ENCODE measurements at places on chromosomes 7 and 10.
A peak's percentile ranks its signal among the peaks of the same experiment; 100 is the strongest.

DNA sequence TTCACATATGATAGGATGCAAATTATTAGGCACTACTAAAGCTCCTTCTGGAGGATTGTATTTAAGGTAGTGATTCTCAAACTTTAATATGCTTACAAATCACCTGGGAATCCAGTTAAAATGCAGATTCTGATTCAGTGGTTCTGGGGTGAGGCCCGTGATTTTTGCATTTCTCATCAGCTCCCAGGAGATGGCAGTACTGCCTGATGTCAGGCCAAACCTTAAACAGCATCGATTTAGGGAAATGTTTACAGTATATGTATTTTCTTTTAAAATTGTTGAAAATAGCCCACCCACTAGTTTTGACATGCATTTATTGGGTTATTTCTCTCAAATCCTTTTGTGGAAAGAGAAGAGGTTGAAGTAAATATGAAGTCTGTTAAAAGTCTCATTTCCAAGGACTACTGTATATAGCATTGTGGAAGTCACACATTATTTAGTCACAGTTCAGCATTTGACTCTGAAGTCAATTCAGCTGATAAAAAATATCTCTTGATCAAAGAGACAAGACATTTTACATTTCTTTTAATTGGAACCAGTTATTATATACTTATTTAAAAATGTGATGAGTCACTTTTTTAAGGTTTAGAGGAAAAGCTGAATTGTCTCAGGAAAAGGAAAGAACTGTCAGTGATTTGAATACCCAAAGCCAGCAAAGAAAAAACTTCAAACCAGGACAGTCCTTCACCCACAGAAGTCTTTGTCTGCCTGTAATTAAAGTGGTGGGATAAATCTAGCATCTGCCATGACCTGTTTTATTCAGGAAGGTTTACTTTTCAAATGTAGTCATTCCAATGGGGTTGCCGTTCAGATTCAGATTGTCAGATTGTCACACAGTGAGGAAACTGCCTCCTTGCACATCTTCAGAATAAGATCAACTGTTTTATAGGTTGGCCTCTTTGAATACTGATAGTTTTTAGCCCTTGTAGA, 21.1 kb upstream of the HBP1 start:
- peak; percentile 53 for DNase-seq

- DNase-seq = no peak
These were observed 92.6 kb upstream of the HECTD2 start for GRCh38 chr10:91317541-91317940.

GRCh38 chr7:80316811-80317210, 182.2 kb downstream of the GNAI1 start:
- no peak for DNase-seq

- peak; percentile 20 for DNase-seq
These were observed 21.2 kb upstream of the UCN3 start for GRCh38 chr10:5343561-5343960.

GRCh38 chr10:51910189-51910588, 210.8 kb upstream of the CSTF2T start:
- DNase-seq = no peak

DNA sequence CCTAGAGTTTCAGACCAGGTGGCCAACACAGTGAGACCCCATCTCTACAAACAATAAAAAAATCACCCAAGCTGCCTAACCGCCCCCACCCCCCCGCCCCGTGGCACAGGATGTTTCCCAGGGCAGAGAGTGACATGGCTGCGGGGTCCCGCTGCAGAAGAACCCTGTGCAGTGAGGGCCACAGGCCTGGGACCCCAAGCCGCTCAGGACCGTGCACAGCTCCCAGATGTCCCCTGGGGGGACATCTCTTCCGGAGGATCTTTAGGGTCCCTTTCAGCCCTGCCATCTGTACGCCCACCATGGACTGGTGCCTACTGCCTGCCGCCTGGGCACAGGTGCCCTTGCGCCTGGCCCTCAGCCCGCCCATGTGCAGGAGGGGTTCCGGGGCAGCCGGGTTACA, 373.6 kb downstream of the DNAJB6 start:
- DNase-seq = no peak

- no peak for DNase-seq
These were observed 245.5 kb upstream of the NRP1 start for GRCh38 chr10:33579996-33580395.

DNA sequence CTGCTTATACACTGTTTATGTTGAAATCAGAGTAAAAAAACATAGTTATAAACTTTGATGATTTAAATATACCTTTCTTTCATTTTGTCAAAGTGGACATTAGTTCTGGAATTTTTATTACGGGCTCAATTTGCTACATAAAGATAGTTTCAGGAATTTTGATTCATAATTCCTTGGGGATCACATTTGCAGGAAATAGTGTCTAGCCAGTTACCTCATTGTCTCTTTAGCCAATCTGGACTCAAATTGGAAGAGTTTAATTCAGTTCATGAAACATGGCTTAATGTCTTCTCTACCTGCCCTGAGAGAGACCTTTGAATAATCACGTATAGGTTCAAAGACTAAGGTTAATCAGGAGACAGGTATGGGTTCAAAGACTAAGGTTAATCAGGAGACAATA, 262.6 kb downstream of the HGF start:
- DNase-seq = no peak

DNA sequence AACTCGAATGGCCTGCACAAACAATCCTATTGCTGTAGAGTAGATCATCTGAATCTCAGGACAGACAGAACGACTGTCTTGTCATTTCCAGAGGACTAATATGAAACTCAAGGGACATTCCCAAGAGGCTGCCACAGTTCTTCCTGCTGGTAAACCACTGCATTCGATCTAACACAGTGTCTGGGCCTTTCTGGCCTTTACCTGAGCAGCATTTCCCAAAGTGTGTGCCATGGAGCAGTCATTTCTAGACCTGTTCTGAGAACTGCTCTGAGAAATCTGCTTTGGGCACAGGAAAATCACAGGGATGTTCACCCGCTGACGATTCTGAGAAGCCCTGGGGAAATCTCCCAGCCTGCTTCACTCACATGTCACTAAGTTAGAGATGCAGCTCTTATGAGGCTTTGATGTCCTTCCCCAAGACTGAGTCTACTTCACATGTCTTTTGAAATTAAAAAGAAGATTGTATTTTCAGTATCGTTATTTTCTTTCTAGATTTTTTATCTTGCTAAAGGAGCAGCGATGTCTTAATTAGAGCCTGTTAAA, 18.4 kb downstream of the GPNMB start:
- DNase-seq = peak; percentile 33

DNA sequence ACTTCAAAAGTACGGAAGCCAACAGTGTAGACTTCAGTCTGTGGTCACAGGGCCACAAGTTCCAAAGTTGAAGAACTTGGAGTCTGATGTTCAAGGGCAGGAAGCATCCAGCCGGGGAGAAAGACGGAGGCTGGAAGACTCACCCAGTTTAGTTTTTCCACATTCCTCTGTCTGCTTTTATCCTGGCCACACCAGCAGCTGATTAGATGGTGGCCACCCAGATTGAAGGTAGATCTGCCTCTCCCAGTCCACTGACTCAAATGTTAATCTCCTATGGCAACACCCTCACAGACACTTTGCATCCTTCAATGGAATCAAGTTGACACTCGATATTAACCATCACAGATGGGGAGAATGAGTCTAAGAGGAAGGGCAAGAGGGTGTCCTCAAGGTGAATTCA, 19.3 kb upstream of the FRMD4A start:
- no peak for DNase-seq

DNA sequence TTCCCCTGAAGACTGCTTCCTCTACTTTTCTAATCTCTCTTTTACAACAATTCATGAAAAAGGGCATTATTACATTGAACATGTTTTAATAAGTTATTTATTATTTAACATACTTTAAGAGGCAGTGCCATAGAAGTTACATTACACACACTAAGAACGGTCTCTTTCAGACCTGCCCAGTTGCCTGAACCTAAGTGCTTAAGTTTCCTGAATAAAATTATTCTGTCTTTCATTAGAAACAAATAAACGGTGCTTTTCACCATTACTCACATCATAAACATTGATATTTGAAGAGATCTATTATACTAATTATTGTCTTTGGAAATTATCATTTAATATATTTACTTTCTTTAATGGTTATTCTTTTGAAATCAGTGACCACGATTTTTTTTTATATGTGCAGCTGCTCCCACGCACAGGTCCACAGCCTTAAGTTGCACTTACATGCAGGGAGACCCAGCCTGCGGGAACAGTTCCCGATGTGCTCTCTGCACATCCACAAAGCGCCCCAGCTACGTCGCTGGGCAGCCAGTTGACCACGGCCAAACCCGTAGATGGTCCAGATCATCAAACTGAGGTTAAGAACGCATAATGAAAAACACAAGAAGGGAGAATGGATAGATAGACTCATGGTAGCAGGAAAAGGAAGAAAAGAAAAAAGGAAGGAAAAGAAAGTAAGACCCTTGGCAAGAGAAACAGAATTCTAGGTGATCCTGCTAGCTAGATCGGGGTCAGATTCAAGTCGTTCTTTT, 437.0 kb upstream of the MGMT start:
- DNase-seq = no peak

DNA sequence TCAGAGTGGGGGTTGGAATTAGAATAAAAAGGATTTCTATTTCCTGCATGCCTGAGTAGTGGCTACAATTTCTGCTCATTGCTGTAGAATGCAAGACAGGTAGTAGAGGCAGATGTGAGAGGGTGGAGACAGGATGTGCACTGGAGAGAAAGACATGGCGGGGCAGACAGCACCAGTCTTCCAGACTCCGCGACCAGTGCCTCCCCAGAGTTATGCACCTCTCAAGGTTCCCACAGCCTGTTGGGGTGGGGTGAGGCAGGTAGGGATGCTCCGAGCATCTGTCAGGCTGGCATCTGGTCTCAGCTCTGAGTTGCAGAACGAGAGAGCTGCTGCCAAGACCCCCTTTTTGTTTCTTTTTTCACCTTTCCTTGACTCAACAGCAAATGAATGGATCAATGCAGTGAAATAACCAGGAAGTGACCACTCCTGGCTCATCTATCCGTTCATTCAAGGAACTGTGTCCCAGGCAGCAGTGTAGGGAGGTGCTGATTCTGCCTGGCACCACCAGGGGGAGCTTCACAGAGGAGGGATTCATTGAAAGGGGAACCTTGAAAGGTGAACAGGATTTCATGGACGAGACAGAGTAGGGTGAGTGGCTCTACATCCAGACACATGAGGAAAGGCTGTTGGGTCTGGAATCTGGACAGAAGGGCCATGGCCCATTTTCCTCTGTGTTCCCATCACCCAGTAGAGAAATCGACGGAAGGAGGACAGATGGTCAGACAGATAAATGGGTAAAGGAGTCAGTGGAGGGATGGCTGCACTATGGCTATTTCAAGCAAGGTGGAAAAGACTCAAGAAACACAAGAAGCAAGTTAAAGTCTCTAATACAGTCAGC, 17.2 kb upstream of the SLC18A3 start:
- peak; percentile 74 for DNase-seq

DNA sequence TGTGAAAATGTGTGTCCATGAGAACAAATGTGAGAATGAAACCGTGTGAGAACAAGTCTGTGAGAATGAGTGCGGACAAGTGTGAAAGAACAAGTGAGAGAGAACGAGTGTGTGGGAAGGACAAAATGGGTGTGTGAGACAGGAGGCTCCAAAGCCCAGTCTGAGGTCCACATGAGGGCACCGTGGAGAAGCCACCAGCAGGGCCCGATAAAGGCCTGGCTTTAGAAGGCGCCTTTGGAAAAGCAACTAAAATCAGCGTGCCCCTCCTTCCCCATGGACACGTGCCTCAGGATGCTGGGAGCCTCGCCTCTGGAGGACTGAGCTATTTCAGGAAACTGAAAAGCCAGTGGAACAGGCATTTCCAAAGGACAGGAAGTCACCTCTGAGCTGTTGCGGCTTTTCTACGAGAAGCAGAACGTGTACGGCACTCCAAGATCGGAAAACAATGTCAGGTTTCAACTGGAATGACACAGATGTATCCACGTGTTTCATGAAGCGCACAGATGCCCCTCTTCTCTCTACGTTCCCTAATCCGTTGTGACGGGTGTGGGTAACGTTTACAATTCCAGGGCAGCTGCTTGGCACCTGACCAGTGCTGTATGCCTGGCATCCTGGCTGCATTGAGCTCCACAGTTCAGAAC, 46.4 kb downstream of the ESYT2 start:
- DNase-seq = peak; percentile 34

GRCh38 chr10:21614000-21614399, 80.0 kb downstream of the MLLT10 start:
- DNase-seq = no peak
